AG04449 (cell line): ENCODE measurements at places on chromosomes 1 and 21.

- DNase-seq = no peak
Measured at GRCh38 chr21:45637883-45638282, 5.6 kb upstream of the PCBP3 start.

- no peak for DNase-seq
Measured at GRCh38 chr1:85566890-85567289, 13.7 kb upstream of the CCN1 start.

GRCh38 chr1:12180315-12180714 is 13.5 kb downstream of the TNFRSF1B start:
- DNase-seq = no peak

- no peak for DNase-seq
Measured at GRCh38 chr1:42736152-42736551, 3.9 kb downstream of the CLDN19 start.

GRCh38 chr1:231106347-231106746 is 55.5 kb upstream of the TRIM67 start:
- DNase-seq = peak; percentile 67
